ENCODE measurements at places on chromosomes 7 and 10. TPM values are rescaled to one million over a fixed set of nuclear protein-coding genes. Genes with fewer than 3 reads are reported as not detected.
A peak's percentile ranks its signal among the peaks of the same experiment; 100 is the strongest.

Gene SPDYE8
- total RNA-seq, result not detected

Gene GPRIN2
- not detected for total RNA-seq

Gene OGDH
- 134 TPM for total RNA-seq

Gene CALY
- total RNA-seq, result 1.9 TPM

Gene ACTL6B
- total RNA-seq, result not detected

Gene FOXL3
- not detected for total RNA-seq

Gene COPG2
- total RNA-seq, result 7.6 TPM

Gene H2BK1
- 4.1 TPM for total RNA-seq

Gene ZNF722
- total RNA-seq, result not detected

Gene NOLC1
- 48.0 TPM for total RNA-seq

GRCh38 chr10:13658871-13659685 lies 72.3 kb downstream of the PRPF18 start:
- H3K27ac ChIP-seq, result no peak overlapping the region
- DNase-seq, result no peak
- H3K4me3 ChIP-seq, result no peak overlapping the region
- no peaks in the 10 kb centered on the region for H3K27me3 ChIP-seq

DNA sequence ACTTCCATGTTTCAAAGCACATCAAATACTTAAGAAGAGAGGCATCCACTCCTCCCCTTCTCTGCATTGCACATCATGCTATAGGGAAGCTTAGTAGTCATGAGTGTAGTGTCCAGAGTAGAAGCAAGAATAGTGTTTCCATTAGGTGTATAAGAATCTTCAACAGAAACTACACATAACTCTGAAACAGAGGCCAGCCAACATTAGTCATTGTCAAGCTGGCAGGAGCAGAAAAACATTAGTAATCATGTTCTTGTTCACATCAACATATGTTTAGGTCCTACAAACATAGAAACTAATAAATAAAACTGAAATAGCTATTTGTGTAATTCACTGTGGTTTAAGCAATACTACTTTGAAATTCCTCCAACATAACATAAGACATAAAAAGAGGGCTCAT lies 370.2 kb downstream of the PPP1R3A start:
- H3K4me3 ChIP-seq, result no peak overlapping the region
- no peak overlapping the region for H3K27ac ChIP-seq
- H3K4me1 ChIP-seq, result no peaks in the 10 kb centered on the region
- no peak for DNase-seq
- H3K27me3 ChIP-seq, result no peaks in the 10 kb centered on the region

DNA sequence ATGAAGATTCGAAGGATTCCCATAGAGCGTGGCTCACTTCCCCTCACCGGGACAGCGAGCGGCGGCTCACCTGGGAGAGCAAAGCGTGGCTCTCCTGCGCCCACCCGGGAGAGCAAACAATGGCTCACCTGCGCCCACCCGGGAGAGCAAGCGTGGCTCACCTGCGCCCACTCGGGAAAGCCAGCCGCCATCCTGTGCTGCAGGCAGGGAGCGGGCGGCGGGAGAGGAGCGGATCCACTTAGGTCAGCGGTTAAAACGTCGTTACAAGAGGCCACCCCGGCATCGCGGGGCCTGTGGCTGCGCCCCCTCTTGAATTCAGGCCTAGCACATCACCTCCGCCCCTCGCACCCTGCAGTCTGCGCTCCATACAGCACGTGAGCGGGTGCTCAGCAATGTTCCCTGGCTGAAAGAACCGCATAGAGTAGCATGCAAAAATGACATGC lies 461 bp upstream of the FIGNL1 start:
- H3K4me3 ChIP-seq, result peak overlapping the region; percentile 94
- H3K27ac ChIP-seq, result peak overlapping the region; percentile 97
- peaks cover 3% of the 10 kb centered on the region for H3K27me3 ChIP-seq
- no peak for DNase-seq

DNA sequence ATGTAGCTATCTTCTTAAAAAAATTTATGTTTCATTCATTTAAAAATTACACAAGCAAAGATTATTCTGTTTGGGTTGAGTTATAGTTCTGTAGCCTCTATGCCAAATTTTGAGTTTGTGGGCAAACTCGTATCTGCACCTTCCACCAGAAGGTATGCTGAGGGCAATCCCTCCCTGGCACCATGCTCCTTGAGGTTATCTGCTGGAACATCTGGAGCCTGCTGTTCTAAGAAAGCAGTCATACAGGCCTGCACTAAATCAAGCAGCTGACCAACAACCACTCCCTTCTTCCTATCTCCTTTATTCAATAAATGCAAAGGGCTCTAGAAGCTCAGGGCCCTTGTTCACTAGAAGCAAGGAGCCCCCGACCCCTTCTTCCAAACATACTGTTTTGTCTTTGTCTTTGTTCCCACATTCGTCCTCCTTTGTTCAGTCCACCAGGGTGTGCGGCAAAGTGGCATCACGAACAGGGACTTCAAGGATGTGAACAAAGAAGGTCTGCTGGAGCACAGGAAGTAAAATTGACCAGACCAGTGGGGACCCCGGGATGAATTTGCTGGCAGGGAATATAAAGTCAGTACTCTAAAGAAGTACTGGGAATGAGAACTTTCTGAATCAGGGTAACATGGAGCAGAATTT lies 36.4 kb downstream of the OR13A1 start:
- no peak overlapping the region for H3K4me3 ChIP-seq
- peaks cover 18% of the 10 kb centered on the region for H3K27me3 ChIP-seq
- peaks cover under 1% of the 10 kb centered on the region for H3K36me3 ChIP-seq
- H3K27ac ChIP-seq, result no peak overlapping the region
- peaks cover 2% of the 10 kb centered on the region for H3K4me1 ChIP-seq

DNA sequence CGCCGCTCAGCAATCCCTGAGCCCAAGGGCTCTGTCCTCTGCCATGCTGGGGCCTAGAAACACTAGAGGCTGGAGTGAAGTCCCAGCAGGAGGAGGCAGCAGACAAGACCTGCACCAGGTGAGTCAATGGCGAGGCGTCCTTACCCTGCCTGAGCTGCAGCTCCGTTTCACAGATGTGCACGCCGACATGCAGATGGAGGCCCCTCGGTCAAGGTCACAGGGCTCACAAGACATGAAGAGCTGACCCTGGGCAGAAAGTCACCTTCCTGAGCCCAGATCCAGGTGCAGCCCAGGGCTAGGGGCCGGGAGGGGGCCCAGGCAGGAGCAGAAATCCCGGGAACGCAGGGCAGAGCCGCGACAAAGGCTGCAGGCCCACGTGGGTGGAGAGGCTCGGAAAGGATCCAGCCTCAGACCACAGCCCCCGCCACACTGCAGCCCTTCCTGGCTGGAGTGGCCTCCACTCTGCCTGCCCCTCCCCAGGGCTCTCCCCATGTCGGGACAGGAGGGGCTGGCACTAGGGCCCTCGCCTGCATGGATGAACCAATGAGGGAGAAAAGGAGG lies 23.8 kb downstream of the PDGFA start:
- H3K4me3 ChIP-seq, result no peak overlapping the region
- H3K4me1 ChIP-seq, result peaks cover 3% of the 10 kb centered on the region
- no peaks in the 10 kb centered on the region for H3K36me3 ChIP-seq
- no peak for DNase-seq

GRCh38 chr10:100730725-100731406 lies 14.5 kb upstream of the PAX2 start:
- H3K4me3 ChIP-seq, result peak overlapping the region; percentile 90
- H3K27ac ChIP-seq, result no peak overlapping the region
- H3K36me3 ChIP-seq, result peaks cover 24% of the 10 kb centered on the region
- DNase-seq, result no peak
- H3K4me1 ChIP-seq, result peaks cover 36% of the 10 kb centered on the region

GRCh38 chr7:24764011-24764410 lies 6.7 kb upstream of the GSDME start:
- no peak overlapping the region for H3K27ac ChIP-seq
- DNase-seq, result no peak
- peaks cover 68% of the 10 kb centered on the region for H3K27me3 ChIP-seq
- no peak overlapping the region for H3K4me3 ChIP-seq

DNA sequence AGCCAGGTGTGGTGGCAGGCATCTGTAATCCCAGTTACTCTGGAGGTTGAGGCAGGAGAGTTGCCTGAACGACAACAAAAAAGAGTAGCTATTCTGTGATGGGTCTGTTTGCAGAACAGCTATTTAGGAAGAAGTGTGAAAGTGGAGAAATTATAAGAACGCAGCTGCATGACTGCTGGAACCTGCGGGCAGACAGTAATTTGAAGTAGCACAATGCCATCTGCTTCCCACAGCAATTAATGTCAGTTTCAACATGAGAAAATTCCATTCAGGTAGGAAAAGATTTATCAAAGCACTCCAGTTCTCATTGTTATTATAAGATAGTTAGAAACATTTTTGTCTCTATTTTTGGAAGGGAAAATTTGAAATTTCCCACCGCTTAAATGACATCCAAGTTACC lies 21.5 kb downstream of the LAMB1 start:
- H3K27me3 ChIP-seq, result peaks cover 33% of the 10 kb centered on the region
- H3K36me3 ChIP-seq, result no peaks in the 10 kb centered on the region
- H3K4me3 ChIP-seq, result no peak overlapping the region
- no peak overlapping the region for H3K27ac ChIP-seq
- no peak for DNase-seq
- H3K4me1 ChIP-seq, result no peaks in the 10 kb centered on the region

DNA sequence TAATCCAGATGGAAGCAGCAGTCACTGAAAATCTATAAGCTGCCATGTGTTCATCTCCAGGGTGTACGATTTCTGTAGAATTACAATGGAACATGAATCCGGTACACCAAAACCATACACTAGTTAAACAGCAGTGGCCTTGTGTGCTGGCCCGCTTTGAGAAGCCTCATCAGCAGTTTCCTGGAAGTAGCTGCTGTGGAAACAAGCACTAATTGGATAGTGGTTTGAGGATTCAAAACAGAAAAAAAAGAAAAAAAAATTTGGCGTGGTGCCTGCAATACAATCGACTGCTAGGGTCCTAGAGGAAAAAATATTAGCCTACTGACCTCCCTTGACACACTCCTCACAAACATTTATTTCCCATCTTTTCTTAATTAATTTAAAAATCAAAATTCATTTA lies 545.9 kb downstream of the SORCS1 start:
- H3K27ac ChIP-seq, result no peak overlapping the region
- H3K4me3 ChIP-seq, result no peak overlapping the region
- H3K27me3 ChIP-seq, result no peaks in the 10 kb centered on the region
- H3K4me1 ChIP-seq, result no peaks in the 10 kb centered on the region
- DNase-seq, result no peak
- no peaks in the 10 kb centered on the region for H3K36me3 ChIP-seq

DNA sequence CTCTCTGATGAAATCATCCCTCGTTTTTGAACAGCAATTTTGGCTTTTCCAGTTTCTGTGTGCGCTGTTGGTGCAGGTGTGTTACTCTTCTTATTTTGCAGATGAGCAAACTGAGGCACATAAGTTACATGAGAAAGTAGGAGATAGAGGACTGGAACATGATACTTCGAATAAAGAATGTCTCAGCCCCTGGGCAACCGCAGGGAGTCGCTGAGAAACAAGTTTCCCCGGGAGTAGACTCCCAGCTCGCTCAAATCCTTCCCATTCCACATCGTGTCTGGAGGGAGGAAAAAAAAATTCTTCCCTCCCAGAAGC lies 18.0 kb downstream of the MXI1 start:
- peak overlapping the region; percentile 91 for H3K27ac ChIP-seq
- peaks cover 33% of the 10 kb centered on the region for H3K4me1 ChIP-seq
- no peak for DNase-seq

GRCh38 chr7:5687936-5688630 lies 93.4 kb downstream of the RNF216 start:
- peak overlapping the region; percentile 77 for H3K4me3 ChIP-seq
- H3K27ac ChIP-seq, result peak overlapping the region; percentile 99
- H3K36me3 ChIP-seq, result peaks cover 2% of the 10 kb centered on the region
- H3K4me1 ChIP-seq, result peaks cover 53% of the 10 kb centered on the region
- DNase-seq, result no peak
- no peaks in the 10 kb centered on the region for H3K27me3 ChIP-seq

- H3K4me3 ChIP-seq, result no peak overlapping the region
- peaks cover 33% of the 10 kb centered on the region for H3K27me3 ChIP-seq
- no peaks in the 10 kb centered on the region for H3K4me1 ChIP-seq
- no peaks in the 10 kb centered on the region for H3K36me3 ChIP-seq
These were observed 251.4 kb upstream of the HABP2 start for GRCh38 chr10:113301342-113301984.

DNA sequence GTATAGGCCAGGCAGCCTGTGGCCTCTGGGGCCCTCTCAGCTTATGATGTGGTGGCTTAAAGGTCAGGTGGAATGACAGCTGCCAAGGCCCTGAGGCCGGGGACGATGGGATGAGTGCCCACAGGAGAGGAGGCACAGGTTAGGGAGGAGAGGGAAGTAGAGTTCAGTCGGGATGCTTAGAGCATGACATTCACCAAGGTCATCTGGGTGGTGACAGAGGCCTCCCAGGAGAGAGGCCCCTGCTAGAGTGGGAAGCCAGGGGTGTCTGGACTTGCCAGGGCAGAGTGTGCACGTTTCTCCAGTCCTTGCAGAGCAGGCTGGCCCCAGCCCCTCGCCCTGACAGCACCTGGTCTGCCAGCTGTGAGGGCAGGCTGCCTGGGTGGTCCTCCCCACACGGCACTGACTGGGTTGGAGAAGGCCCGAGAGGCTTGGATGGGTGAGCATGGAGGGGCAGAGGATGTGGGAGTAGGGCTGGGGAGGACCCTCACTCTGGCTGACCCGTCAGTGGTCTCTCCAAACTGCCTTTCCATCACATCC lies 1.5 kb downstream of the CALHM1 start:
- H3K4me1 ChIP-seq, result peaks cover 23% of the 10 kb centered on the region
- no peak for DNase-seq
- H3K4me3 ChIP-seq, result no peak overlapping the region
- H3K27ac ChIP-seq, result peak overlapping the region; percentile 53
- H3K27me3 ChIP-seq, result no peaks in the 10 kb centered on the region

DNA sequence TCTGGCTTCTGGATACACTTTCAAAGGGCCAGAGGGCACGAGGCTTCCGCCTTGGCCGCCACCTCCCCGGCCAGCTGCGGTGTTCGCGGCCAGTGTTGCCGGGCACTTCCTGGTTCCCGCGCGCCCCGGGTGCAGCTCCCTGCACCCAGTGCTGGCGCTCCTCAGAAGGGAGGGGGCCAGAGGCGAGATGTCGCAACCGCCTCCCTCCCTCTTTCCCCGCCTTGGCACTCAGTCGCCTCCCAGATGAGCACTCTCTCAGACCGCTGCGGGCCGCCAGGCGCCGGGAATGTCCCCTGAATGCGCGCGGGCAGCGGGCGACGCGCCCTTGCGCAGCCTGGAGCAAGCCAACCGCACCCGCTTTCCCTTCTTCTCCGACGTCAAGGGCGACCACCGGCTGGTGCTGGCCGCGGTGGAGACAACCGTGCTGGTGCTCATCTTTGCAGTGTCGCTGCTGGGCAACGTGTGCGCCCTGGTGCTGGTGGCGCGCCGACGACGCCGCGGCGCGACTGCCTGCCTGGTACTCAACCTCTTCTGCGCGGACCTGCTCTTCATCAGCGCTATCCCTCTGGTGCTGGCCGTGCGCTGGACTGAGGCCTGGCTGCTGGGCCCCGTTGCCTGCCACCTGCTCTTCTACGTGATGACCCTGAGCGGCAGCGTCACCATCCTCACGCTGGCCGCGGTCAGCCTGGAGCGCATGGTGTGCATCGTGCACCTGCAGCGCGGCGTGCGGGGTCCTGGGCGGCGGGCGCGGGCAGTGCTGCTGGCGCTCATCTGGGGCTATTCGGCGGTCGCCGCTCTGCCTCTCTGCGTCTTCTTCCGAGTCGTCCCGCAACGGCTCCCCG lies at the start of gene FFAR4:
Gene FFAR4, plus strand, starts transcription at position 231 of the 842 bp plus-strand sequence. Its CDS starts 56 bp downstream, at position 287.
- H3K4me3 ChIP-seq, result peak within 1 kb of the TSS; percentile 28
- H3K4me1 ChIP-seq, result peaks cover 9% of the 10 kb centered on the region
- H3K36me3 ChIP-seq, result peaks cover 5% of the 10 kb centered on the region
- peaks cover 71% of the 10 kb centered on the region for H3K27me3 ChIP-seq
- DNase-seq, result no peak
- H3K27ac ChIP-seq, result no peak within 1 kb of the TSS

- H3K27ac ChIP-seq, result no peak overlapping the region
- no peak for DNase-seq
- H3K36me3 ChIP-seq, result peaks cover 6% of the 10 kb centered on the region
- H3K27me3 ChIP-seq, result no peaks in the 10 kb centered on the region
These were observed 198.3 kb upstream of the KAT6B start for GRCh38 chr10:74628136-74628535.

All from T-helper 17 cell (primary cell).